GM12878 (cell line): ENCODE measurements at places on chromosomes 3 and 15.

DNA sequence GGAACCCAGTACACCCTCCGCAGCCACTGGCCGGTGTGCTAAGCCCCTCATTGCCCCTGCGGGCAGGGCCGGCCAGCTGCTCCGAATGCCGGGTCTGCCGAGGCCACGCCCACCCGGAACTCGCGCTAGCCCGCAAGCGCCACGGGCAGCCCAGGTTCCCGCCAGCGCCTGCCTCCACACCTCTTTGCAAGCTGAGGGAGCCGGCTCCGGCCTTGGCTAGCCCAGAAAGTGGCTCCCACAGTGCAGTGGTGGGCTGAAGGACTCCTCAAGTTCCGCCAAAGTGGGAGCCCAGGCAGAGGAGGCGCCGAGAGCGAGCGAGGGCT is 81.4 kb upstream of the BCHE start:
- no peak for DNase-seq

GRCh38 chr3:135217730-135218129 is 422.7 kb downstream of the EPHB1 start:
- DNase-seq: no peak

DNA sequence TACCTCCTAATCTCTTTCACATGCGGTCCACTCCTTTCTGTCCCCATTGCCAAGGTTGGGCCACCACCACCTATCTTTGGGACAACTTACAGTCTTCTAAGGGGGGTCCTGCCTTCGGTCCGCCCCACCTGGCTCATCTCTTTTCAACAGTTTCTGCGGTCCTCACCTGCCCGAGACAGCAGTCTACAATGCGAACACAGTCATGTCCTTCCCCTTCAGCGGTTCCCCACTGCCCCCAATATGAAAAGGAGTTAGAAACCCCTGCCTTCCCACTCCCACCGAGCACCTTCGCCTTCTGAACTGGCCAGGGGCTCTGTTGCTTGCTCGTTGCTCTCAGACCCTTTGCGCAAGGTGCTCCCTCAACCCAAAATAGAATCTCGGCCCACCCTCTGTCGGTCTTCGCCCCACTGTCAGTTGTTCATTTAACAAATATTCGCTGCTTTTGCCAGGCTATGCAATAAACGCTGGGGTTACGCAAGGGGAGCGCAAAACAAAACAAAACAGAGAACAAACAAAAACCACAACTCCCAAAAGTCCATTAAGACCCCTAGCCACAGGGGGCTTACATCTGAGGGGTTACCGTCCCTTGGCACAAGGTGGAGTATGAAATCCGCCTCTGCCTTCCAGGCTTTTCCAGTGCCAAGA is 611 bp upstream of the FANCI start:
- no peak for DNase-seq

GRCh38 chr15:67050062-67050461 is 15.3 kb upstream of the SMAD3 start:
- DNase-seq: no peak

- no peak for DNase-seq
Observed at GRCh38 chr3:67808906-67809305, 154.5 kb upstream of the SUCLG2 start.

GRCh38 chr3:127735767-127736693 is 63.3 kb downstream of the ABTB1 start:
- DNase-seq: peak; percentile 85

GRCh38 chr3:8911781-8912180 is 51.5 kb downstream of the RAD18 start:
- no peak for DNase-seq

DNA sequence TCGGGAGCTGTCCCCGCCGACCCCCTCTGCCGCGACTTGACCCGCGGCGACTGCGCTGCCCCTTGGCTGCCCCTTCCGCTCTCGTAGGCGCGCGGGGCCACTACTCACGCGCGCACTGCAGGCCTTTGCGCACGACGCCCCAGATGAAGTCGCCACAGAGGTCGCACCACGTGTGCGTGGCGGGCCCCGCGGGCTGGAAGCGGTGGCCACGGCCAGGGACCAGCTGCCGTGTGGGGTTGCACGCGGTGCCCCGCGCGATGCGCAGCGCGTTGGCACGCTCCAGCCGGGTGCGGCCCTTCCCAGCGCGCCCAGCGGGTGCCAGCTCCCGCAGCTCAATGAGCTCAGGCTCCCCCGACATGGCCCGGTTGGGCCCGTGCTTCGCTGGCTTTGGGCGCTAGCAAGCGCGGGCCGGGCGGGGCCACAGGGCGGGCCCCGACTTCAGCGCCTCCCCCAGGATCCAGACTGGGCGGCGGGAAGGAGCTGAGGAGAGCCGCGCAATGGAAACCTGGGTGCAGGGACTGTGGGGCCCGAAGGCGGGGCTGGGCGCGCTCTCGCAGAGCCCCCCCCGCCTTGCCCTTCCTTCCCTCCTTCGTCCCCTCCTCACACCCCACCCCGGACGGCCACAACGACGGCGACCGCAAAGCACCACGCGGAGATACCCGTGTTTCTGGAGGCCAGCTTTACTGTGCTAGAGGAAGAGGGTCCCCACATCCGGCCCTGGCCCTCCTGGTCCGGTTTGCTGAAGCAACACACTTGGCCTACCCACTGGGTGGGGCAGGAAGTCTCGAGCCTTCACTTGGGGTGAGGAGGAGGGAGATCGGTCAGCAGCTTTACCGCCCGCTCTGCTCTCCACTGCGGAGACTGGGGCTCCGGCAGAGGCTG is at the start of gene RASSF1:
Gene RASSF1 (minus strand): TSS at position 389 of the 882 bp plus-strand sequence. CDS start 31 bp downstream, at position 358.
- no peak for DNase-seq

DNA sequence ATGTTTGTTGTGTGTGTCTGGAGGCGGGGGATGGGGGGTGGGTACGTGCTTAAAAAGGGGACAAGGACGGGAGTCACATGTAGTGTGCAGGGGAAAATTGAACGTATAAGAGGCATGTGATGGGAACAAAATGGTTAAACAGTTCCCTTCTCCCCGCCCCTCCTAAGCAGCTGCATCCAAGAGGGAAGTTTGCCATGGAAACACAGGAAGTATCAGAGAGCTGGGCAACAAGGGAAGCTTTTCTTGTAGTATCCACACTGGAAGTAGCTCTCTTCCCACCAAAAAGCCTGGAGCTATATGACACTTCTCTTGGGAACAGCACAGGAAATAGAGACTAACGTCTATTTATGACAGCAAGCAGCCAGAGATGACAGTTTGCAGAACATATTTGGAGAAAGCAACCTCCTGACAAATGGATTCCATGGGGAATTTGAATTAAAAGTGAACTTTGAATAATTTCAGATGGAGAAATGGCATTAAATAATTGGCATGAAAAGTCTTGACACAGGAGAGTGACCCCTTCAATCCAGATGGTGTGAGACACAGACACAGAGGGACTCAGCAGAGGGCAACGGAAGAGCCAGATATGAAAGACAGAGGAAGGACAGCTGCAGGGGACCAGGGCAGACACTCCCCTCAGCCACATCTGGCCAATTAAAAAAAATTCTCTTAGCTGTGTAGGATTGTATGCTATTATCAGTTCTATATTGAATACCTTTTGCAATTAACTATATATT is 294.2 kb upstream of the TBL1XR1 start:
- no peak for DNase-seq

- no peak for DNase-seq
Observed at GRCh38 chr3:139607257-139608107, 67.9 kb upstream of the RBP1 start.

- DNase-seq: no peak
Observed at GRCh38 chr15:59662260-59662659, 4.9 kb upstream of the GTF2A2 start.

- no peak for DNase-seq
Observed at GRCh38 chr3:134625462-134625861, 25.4 kb downstream of the KY start.

DNA sequence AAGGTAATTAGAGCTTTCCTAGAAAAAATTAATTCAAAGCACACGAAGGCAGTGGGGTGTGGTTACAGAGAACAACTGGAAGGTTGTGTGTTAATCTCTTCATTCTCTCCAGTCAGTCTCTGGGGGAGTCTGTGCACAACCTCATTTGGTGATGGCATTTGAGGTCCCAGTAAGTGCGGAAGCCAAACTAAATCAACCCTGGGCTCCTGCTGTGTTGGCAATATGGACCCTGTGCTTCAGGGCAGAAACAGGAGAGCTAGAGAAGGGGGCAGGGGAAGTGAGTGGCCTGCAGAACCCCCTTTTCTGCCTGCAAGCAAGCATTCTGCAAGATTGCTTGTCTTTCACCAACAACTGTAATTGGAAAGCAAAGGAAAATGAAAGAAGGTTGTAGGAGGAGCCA is 195.9 kb upstream of the ST8SIA2 start:
- no peak for DNase-seq

DNA sequence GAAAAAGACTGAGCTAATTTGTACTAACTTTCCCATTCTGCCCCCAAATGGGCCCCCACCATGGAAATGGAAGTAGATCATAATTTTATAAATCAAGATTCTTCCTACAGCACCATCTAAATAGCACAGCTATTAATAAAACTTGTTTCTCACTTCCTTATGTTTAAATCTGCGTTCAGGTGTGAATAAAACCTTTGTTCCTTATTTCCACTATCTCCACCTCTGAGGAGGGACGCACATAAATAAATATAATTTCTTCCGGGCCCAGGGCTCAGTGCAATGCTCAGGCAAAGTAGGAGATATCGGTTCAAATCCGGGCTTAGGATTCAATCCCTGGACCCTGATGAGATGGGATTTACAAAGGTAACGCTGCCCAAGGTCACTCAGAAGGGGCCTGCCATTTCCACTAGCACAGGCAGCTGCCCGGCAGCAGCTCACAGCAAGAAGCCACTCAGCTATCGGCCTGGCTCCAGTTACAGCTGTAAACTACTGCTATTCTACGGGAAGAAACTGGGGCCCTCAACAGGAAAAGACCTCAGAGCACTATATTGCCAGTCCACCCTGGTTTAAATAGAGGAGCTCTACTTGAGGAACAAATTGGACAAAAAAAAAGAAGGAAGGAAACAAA is 52.5 kb downstream of the FOXP1 start:
- DNase-seq: no peak

DNA sequence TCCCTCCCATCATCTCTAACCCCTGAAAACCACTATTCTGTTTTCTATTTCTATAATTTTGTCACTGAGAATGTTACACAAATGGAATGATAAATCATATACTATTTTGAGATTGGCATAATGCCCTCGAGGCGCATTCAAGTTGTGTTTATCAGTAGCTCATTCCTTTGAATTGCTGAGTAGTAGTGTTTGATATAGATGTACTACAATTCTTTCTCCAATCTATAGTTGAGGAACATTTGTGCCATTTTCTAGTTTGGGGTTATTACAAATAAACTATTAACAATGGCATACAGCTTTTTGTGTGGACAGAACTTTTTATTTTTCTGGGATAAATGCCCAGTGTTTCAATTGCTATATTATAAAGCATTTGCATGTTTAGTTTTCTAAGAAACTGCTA is 86.0 kb downstream of the CCR1 start:
- DNase-seq: no peak

DNA sequence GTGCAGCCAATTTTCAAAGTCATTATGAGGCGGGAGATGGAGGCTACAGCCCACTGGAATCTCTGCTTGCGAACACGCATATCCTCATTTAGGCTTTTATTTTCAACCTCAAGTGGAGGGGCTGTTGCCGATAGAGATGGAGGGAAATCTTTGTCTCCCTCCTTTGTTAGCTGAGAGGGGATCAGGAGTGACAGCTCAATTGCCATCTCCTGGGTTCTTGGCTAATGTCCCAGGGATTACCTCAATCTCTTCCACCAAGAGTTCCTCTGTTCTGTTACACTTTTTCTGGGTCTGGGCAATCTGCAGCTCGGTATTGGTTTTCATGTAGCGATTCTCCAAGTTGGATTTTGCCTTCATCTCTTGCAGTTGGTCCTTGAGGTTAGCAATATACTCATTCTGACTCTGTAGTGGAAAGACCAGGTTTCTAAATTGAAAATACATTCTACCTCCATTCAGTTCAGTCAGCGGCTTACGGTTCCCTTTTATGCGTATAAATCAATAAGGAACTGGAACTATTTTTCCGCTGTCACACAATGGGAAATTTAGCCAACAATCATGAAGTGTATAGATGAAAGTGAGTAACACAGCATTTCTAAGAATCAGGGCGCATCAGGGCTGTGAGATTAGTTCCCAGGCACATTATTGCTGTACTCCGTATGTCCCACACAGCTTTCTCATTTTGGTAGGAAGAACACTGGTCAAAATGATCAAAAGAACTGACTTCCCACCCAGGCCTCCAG is 36.2 kb upstream of the RPL35A start:
- DNase-seq: no peak

GRCh38 chr3:67349551-67350174 is 304.7 kb downstream of the SUCLG2 start:
- DNase-seq: peak; percentile 42

GRCh38 chr3:13234666-13235065 is 161.4 kb upstream of the IQSEC1 start:
- DNase-seq: no peak

DNA sequence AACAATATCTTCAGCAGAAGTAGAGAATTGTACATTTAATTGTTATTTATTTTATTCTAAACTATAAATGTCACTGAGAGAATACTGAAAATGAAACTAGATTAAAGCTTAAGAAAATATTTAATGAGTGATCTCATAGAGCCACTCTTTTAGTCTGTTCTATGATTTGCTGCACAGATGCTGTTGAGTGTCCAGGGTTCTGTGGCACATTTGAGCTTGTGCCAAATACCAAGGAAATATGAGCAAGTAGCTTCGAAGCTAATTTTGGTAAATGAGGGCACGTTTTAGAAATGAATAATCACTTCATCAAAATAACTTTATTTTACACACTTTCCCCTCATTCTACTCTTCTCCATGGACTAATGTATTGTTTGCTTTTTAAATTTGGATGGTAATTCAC is 53.6 kb upstream of the THRB start:
- DNase-seq: no peak

GRCh38 chr3:32184187-32184730 is 54.2 kb upstream of the CMTM8 start:
- no peak for DNase-seq

GRCh38 chr3:148883163-148883562 is 18.1 kb downstream of the CPA3 start:
- DNase-seq: no peak

GRCh38 chr3:86251781-86252180 is 739.2 kb downstream of the VGLL3 start:
- no peak for DNase-seq

- no peak for DNase-seq
Observed at GRCh38 chr3:165820671-165821123, 16.5 kb downstream of the BCHE start.

DNA sequence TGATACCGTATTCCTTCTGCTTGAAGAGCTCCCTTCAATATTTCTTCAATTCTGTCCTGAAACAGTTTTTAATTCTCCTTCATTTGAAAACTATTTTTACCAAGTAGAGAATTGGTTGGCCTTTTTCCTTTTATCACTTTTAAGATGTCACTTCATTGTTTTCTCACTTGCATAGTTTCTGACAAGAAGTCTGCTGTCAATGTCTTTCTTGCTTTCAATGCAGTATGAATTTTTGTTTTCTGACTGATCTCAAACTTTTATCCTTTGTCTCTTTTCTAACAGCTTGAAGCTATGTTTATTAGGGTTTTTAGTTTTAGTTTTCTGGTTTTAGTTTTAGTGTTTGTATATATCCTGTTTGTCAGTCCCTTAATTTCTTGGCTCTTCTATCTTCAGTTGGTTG is 364.8 kb upstream of the TPRG1 start:
- DNase-seq: no peak
